ENCODE measurements at places on chromosomes 6 and 20. TPM values are rescaled to one million over a fixed set of nuclear protein-coding genes. Genes with fewer than 3 reads are reported as not detected.

- DNase-seq: no peak
Observed at GRCh38 chr6:125232466-125232865, 69.3 kb downstream of the HDDC2 start.

CCN5 gene
- not detected for polyA plus RNA-seq

GRCh38 chr6:13531956-13532355 is 42.4 kb upstream of the SIRT5 start:
- DNase-seq: no peak

E2F3 gene
- 19.3 TPM for polyA plus RNA-seq

DNA sequence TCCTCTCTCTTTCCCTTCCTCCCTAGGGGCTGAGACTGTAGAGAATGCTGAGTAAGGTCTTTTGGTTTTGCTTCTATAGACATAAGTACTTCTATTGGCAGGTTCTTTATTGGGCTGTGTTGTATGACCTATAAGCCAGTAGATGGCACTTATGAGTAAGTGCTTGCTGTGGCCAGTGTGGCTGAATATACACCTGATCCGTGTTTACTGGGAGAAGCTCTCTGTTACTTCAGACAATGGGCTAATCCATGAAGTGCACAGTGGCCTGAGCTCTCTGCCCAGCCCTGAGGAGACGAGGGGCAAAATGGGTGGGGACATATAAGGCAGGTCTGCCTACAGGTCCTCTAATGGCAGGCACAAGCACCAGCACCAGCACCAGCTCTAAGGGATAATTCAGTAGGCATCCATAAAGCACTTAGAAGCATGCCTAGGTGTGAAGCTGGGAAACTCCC is 610.3 kb downstream of the RNF144B start:
- DNase-seq: no peak

SMPDL3A gene
- polyA plus RNA-seq: 14.7 TPM

DNA sequence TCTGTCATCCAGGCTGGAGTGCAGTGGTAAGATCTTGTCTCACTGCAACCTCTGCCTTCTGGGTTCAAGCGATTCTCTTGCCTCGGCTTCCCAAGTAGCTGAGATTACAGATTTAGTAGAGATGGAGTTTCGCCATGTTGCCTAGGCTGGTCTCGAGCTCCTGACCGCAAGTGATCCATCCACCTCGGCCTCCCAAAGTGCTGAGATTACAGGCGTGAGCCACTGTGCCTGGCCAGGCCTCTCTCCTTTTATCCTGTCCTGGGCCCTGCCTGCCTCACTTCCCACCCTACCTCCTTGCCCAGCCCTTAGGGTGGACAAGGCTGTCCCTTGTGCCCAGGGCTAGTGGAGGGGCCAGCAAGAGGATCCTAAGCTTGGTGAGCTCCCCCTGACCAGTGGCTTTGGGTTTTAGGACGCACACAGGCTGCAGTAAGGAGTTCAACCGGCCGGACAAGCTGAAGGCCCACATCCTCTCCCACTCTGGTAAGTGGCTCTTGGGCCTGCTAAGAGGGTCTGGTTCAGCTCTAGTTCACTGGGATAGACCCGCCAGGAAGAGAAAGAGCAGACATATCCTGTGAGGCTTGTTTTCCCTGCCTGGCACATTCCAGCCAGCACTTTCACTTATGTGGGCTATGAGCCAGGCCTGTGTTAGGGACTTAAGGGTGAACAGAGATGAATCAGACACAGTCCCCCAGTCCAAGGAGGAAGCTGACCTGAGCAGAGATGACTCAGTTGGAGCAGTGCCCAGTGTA is 21.9 kb upstream of the CHMP4B start:
- no peak for DNase-seq

DNA sequence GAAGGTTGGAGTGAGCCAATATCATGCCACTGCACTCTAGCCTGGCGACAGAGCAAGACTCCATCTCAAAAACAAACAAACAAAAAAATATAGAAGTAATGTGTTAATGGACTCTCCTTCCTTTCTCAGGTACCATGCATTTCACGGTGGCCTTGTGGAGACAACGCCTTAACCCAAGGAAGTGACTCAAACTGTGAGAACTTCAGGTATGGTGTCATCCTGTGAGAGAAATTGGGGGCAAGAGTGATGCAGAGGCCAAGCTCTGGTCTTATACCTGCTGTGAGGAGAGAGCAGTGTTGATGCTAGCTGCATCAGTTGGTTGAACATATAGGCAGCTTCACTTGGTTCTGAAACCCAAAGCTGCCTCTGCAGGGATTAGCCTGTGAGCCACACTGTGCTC is 6.2 kb downstream of the ITCH start:
- DNase-seq: no peak

OTOR gene
- polyA plus RNA-seq: 0.20 TPM

POU3F2 gene
- 0.19 TPM for polyA plus RNA-seq

- no peak for DNase-seq
Observed at GRCh38 chr20:51411870-51412269, 130.6 kb downstream of the NFATC2 start.

GPX5 gene
- not detected for polyA plus RNA-seq

ZBTB46 gene
- polyA plus RNA-seq: 19.2 TPM

DNA sequence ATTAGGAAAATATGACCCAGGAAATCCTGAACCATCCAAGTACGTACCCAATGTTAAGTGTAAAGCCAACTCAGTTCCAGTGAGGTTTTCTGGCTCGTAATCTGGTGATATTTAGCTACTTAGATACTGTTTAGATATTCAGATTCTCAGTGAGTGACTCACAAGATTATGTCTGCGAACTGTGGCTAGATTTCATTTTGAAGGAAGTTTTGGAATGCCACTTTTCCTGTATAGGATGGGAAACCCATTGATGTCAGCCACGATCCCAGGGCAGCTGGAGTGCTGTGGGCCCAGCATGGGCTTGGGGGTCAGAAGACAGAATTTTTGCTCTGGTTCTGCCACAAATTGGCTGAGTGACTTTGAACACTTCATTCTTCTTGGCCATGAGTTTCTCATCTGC is 76.3 kb downstream of the TMEM170B start:
- no peak for DNase-seq

- no peak for DNase-seq
Observed at GRCh38 chr6:93676581-93676980, 257.2 kb upstream of the EPHA7 start.

DNA sequence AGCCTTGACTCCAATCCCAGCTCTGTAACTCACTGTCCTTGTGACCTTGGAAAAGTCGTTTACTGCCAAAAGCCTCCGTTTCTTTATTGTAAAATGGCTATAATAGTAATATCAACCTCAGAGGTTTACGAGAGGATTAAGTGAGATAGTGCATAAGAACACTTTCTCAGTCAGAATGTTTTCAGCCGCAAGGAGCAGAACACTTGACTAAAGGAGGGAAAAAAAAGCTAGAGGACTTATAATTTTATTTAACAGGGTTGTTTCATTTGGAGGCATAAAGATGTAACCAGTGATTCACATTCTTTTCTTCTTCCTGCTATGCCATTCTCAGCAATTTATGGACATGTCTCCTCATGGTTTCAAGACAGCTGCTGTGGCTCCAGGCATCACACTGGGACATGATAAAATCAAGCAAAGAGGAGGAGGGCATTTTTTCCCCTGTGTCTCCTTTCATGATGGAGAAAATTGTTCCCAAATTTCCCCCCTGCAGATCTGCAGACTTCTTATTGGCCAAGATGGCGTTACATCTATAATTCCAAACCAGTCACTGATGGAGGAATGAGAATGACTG is 143.0 kb upstream of the PTPN1 start:
- no peak for DNase-seq

WFDC5 gene
- not detected for polyA plus RNA-seq

GRM1 gene
- polyA plus RNA-seq: 0.11 TPM

DNA sequence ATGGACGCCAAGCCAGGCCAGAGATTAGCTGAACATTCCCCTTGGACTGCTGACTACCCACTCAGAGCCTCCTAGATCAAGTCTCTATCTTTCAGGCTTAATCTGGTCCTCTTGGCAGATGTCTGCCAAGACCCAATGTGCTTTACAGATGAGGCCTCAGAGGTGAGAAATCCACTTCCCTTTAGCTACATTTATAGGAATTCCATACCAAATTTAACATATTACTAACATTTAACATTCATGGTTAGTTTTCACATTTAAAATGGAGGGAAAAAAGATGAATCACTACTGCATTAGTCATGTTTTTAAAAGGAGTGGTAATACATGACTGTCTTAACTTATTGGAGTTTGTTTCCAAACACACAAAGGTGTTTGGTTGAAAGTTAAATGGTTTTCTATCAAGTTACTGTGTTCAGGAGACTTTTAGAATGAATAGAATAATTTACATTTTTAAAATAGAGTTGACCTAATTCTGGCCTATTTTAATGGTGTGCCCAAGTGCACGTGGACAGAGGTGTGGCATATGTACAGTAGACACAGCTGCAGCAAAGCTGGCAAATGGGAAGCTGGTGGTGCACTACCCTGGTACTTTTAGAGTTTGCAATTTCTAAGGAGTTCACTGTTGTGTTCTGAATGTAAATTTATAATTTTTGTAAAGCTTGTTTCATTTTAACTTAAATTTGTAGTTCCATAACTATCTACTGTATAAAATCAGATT is 41.9 kb upstream of the CALHM6 start:
- DNase-seq: no peak

BPIFA2 gene
- polyA plus RNA-seq: not detected

DNA sequence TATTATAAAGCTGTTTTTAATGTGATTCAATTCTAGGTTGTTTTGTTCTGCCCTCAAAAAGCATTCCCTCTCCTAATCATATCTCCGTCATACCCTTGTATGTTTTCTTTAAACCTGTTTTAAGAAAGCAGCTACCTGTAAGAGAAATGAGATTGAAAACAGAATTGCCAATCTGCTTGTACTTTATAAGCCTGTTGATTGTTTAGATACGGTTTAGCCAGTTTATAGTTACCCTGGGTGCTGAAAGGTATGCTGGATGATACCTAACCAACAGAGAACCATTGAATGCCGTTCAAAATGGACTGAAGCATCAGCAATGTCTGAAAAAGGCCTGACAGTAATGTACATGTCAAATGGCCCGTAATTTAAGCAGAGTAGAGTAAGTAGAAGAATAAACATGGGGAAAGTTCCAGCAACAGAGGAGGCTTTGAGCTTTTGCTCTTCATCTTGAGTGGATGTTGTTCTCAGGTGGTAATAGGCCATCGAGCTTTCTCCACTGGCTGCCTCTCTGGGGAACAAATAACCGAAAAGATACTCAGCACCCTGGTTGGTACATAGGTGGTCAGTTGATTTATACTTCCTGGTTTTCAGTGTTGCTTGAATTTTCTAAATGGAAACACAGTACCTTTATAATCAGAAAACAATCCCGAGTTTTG is 27.5 kb downstream of the PTPN1 start:
- DNase-seq: no peak

DNA sequence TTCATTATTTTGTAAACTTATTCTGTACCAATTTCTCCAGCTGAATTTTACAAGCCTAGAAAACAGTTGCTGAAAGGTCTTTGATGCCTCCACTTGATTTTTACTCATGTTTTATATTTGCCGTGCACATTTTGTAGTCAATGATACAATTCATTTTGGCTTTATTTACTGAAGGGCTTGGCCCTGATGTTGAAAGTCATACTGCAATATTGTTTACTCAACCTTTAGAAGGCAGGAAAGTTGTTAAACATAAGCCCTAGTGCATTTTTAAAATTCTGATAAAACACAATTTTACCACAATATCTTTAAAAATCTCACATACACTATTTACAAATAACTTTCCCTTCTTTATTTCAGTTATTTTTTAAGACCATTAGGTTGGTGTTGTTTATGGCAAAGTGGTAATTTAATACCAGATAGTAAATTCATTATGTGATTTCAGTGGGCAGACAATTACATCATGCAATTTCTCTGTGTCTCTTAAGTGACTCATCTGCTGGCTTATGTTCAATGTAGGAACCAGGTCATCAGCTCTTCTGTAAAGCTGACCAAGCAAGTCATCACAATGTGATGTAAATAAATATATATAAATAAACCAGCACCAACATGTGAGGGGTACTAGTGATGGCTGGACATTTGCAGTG is 121.1 kb upstream of the SLC35B3 start:
- no peak for DNase-seq

NKX2-2 gene
- not detected for polyA plus RNA-seq

DNA sequence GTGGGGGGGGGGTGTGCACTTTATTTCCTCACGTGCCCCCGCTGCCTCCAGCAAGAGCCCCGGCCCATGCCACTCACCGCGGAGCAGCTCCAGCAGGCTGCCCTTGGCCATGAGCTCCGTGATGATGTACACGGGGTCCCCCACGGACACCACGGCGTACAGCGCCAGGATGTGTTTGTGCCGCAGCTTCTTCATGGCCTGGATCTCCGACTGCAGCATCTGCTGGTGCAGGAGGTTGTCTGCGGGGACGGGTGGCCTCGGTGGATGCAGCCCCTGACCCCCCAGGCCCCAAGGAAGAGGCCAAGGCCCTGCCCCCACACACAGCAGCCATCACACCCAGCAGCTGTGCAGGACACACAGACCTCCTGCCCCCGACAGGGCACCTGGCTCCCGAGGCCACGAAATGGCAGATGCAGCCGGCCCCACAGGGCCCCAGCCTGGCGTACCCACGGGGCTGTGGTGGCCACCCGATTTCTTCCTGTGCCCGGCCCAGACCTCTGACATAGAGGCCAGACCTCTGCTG is 4.7 kb downstream of the PTK6 start:
- no peak for DNase-seq

DNA sequence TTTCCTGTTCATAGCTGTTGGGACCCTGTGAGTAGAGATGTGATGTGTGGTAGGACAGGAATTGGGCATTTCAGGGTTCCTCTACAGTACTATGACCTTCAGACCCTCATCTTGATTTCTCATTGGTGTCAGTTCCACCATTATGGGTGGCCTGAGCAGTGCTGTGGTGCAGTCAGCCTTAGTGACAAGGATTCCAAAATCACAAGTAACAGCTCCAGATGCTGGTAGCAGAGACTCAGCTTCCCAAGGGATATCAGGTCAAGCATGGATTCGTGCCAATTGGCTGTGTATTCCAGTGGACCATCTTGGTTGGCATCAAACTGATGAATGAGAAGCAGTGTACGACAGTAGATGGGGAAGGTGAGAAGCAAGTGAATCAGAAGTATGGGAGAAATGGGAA is 3.8 kb downstream of the SMIM26 start:
- DNase-seq: no peak

DNA sequence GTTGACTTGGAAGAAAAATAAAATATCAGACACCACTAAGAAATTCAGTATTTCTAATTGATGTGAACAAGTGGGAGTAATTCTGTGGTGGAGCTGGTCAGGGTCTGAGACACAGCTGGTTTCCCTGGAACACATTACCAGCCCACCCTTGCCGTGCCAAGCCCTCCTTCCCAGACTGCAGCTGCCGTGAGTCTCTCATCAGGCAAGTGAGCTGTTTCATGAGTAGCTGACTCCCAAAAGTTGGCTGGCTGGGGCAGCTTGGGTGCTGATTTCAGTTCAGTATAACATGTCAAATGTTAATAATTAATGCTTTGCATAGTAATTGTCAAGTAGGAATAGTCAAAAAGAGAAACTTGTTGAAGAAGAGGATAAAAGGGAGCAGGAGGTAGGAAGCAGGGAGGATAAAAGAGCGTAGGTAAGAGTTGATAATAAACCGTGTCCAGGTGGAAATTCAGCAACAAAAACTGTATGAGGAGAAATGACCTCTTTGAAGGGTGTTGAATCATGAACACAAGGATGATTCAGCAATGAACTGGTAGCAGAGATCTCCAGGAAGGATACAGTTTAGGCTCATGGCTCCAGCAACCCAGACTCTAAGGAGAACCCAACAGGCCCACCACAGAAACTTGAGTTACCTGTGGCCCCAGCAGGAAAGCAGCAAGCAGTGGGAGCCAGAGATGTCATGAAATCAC is 110.9 kb upstream of the SSTR4 start:
- no peak for DNase-seq

CD93 gene
- polyA plus RNA-seq: 43.3 TPM

Data from renal cortex interstitium (tissue), 15 donors.